ENCODE measurements at places on chromosomes 2 and 18. TPM values are rescaled to one million over a fixed set of nuclear protein-coding genes. Genes with fewer than 3 reads are reported as not detected.

Gene RMDN2
- total RNA-seq, result 4.3 TPM

Gene HRH4
- not detected for total RNA-seq

Gene KLHL41
- total RNA-seq, result not detected

Gene INHA
- total RNA-seq, result 1.5 TPM

Gene CNNM4
- total RNA-seq, result 23.2 TPM

Gene CCDC121
- 4.7 TPM for total RNA-seq

Gene VAMP5
- 11.0 TPM for total RNA-seq

Gene TBC1D8
- 29.5 TPM for total RNA-seq

Gene UGT1A10
- 1.0 TPM for total RNA-seq

Gene RESP18
- total RNA-seq, result not detected

Gene SKOR2
- total RNA-seq, result not detected

Gene FAM228A
- not detected for total RNA-seq

Gene MEP1B
- not detected for total RNA-seq

Gene SIX3
- total RNA-seq, result not detected

Gene ANKRD36
- 24.8 TPM for total RNA-seq

Gene CFC1
- total RNA-seq, result not detected

Gene GKN2
- not detected for total RNA-seq

Gene IL1RN
- total RNA-seq, result not detected

Gene CDH2
- total RNA-seq, result 0.81 TPM

Gene CYP26B1
- 1.7 TPM for total RNA-seq

Gene SCYGR4
- total RNA-seq, result not detected

Gene HOXD4
- 1.2 TPM for total RNA-seq

Gene KCNG2
- not detected for total RNA-seq

Gene MOCOS
- 5.5 TPM for total RNA-seq

Gene CD207
- 0.16 TPM for total RNA-seq

Gene SOCS6
- 19.0 TPM for total RNA-seq

Gene CXCR4
- 1.00 TPM for total RNA-seq

Gene NLRC4
- not detected for total RNA-seq

Gene CHRNG
- total RNA-seq, result not detected

Gene IL1A
- not detected for total RNA-seq

Gene ATP6V1B1
- total RNA-seq, result 2.6 TPM

Gene GPR45
- not detected for total RNA-seq

Gene IGFBP5
- 0.20 TPM for total RNA-seq
